T1000 (cell line): ENCODE measurements at places on chromosomes 5 and 9.

- DNase-seq, result peak; percentile 18
These were observed 46.4 kb upstream of the CTNNA1 start for GRCh38 chr5:138706655-138707480.

- peak; percentile 14 for DNase-seq
These were observed 317.1 kb upstream of the CLINT1 start for GRCh38 chr5:158175934-158176481.

DNA sequence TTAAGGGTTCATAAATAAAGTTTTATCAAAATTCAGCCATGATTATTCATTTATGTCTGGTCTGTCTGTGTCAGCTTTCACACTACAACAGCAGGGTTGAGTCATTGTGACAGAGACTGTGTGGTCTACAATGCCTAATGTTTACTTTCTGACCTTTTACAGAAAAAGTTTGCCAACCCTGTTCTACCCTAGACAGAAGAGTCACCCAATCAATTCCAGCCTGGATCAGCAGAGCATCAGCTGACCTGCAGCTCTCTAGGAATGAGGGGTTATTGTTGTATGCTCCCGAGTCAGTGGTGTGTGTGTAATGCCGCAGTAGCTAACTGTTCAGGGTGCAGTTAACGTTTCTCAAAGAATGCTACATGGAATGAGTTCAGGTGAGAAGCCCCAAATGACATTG, 87.3 kb downstream of the HRH2 start:
- DNase-seq, result no peak

DNA sequence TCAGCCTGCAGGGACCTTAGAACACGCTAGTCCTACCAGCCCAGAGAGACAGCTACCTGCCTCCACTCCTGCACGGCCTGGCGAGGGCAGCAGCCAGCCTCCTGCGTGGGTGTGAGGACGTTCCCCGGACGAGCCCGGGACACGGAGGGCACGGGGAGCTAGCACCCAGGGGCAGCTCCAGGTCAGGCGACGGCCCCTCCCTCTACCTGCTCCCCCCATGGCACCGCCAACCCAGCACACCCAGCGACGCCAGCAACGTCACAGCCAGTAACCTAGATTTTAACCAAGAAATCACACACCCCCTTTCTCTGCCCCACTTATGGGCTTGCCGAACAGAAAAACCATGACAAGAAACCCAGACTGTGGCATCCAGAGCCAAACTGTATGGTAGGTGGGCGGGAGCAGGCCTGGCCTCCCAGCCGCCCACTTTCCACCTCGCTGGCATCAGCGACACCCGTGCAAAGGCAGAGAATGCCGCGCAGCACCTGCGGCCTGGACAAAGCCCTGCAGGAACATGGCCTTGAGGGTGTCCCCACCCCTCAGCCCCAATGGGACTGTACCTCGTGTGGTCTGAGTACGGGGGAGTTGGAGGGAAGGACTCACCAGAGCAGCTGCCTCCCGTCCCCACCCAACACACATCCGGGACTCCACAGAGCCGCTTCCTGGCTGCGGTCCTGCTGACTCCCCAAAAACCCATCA, 47.9 kb downstream of the NACC2 start:
- DNase-seq, result no peak

- no peak for DNase-seq
These were observed 7.3 kb downstream of the FBP2 start for GRCh38 chr9:94586316-94586715.

DNA sequence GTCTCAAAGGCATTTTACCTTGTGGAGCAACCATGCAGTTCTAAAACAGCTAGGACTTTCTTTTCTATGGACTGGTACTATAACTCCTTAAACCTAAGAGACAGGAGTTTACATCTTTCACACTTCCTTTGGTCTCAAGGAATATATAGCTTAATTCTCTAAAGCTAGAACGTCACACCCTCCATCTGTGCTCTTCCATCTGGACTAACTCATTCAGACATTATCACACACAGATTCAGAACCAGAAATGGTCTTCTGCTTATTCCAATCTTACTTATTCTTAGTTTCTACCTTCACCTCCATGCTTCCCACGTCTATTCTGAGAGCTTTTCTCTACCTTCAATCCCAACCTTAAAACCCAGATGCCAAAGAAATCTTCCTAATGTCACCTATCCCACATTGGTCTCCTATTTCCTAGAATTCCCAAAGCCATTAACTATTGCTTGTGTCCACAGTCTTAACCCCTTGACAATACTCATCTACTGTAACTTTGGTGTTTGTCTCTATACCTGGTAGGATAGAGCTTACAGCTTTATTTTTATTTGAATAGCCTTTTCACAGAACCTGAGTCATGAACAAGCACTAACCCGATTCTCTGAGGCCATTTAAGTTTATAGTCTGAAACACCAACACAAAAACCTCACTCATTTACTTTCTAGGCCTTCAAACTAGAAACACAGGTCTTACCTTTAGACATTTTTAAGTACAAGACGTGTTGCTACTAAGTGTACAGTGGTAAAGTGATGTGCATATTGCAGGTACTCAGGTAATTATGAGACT, 22.8 kb downstream of the CSNK1A1 start:
- no peak for DNase-seq

DNA sequence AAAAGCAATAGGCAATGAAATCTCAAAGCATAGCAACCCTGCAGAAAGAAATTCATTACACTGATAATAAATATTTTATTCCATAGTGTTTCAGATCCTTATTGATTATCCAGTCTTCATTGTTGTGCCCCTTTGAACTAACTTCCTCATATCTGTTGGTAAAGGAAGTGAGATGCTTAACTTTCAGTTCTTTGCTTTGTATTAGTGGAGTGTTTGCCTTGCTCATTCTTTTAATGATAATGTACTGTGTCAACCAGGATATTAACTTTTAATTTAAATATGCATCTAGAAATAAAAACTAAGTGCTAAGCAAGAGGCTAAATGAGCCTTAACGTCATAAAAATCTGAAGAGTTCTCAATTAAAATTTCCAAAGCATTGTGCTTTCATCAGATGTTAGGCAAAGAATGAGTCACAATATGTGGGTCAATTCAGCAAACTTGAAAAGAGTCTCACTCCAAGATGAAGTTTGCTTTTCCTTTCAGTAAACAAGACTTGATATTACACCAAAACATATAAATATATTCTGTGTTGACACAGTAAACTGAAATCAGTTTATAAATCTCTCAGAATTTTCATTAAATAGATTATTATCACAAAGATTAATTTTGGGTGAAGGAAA, 105.9 kb downstream of the GIN1 start:
- no peak for DNase-seq

DNA sequence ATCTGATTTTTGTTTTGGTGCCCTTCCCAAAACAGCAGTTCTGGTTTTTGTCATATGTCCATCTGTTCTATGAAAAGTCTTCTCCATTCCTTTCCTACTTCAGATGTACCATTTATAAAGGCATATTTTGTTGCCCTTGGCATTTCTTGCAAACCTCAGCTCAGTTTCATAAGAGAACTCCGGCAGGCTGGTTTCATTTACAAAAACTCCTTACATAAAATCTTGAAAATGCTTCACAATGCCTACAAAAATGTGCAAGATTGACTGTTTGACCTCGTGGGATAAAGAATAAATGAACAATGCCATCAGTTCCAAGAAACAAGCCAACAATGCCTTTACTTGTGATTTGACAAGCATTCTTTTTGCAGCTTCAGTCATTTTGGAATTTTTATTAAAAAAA, 39.1 kb upstream of the CTNNAL1 start:
- no peak for DNase-seq

DNA sequence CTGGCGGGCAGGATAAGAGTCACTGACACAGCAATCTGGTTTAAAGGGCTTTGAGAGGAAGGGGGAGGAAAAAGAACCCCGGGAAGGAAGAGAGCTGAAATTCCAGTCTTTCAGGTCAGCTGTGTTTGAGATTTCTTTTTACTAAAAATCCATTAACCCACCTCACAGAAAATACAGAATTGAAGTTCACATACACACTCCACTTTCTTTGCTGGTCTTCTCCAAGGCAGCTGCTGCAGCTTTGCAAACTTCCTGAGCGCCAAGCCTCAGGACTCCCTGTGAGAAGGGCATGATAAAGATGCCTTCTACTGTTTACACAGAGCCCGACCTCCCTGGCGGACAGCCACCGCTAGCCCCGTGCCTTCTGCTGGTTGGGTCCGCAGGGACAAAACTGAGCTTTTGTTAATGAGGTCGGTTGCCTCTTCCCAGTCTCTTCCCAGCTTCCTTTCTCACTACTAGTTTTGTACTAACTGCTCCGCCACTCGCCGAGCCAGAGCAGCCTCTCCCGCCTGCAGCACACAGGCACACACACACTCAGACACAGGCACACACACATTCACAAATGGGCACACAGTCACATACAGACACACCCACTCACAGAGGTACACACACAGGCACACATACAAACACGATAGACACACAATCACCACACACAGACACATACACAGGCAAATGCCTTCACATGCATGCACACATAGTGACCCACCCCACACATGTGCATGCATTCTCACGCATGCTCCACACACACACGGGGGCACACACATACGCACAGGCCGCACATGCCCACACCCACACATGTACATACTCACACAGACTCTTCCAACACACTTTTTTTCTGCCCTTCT, at the start of gene FREM1:
FREM1 (minus strand) TSS at position 468 of the 845 bp plus-strand sequence. CDS start 41,451 bp downstream, outside the sequence.
- DNase-seq, result no peak

DNA sequence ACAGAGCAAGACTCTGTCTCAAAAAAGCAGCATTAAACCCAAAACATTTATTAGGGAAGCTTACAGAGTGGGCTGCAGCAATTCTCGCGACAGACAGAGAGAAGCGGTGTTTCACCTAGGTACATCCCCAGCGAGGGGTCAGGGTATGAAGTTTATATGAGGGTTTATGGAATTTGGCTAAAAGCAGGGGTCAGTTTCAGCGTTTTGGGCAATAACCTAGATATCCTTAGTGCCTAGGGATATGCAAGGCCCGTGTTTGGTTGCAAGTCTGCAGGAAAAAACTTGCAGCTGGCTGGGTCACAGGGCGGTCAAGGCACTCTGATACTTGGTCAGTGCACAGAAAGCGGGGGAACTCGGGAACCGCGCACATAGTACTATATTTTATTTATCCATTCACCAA, 649 bp upstream of the GLE1 start:
- DNase-seq, result no peak

GRCh38 chr9:17942498-17942897, 363.6 kb downstream of the SH3GL2 start:
- no peak for DNase-seq

- DNase-seq, result no peak
These were observed 4.6 kb downstream of the ZNF367 start for GRCh38 chr9:96413302-96414221.

DNA sequence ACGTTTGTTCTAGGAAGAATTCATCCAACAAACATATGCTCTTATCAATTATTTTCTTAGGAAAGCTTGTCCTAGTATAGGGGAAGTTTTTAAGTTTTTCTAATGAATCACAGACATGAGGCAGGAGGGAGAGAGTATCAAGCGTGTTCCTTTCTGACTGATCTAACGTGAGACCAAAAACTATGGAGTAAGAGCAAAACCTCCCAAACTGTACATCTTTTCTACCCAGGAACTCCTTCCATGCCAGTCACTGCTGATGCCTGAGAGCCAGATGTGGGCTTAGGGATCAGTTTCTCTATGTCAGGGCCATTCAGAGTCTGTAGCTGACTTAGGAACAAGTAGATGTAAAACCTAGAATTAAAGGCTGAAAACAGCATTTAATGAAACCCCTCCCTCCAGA, 51.7 kb upstream of the NFIB start:
- no peak for DNase-seq

DNA sequence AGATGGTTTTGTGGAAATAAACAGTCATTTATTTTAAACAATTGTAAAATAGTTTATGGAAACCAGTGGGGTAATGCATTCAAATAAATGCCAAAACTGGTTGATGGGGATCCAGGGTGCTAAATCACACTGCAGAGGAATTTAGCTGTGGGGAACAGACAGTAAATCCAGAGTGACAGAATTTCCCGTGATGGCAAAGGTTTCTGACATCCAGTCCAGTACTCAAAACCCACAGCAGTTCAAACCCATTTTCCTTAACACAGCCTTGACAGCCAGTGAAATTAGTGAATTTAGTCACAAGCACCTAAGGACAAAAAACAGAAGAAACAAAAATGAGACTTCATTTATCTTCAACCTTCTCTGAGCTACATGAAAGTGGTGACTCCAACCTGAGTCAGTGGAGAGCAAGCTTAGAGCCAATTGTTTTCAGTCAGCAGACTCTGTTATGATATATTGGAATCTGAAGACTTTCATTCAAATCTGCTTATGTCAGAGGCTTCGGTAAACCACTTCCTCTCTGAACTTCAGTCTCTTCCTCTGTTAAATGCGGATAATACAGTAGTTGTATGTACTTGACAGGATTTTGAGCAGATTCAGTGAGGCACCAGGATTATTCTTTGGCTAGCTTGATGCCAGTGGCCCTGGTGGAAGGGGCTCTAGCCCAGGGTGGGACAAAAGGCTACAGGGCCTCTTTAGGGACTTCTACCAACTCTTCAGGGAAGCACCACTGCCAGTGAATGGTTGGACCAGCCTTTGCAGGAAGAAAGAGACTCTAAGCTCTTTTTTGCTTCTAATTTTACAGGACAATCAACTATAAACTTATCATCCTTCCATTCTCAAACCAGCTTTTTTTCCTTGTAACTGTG, 185.3 kb downstream of the MAPKAP1 start:
- peak; percentile 32 for DNase-seq

DNA sequence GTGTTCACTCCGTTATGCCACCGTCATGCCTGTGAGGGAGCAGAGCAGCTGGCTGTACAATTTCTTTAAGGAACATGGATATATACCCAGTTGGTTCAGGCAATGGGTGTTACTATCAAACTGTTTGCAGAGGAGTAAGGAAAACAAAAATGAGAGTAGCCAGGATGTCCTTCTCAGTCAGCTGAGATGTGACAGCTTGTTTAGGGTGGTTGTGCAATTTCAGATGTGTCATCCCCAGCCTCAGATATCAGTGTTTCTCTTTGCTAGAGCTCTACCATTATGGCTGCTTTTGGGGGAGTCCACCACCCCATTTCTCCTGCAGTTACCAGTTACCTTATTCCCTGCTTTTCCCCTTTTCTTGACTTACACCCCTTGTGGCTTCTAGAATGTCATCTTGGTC, 135.2 kb upstream of the SLC24A2 start:
- DNase-seq, result no peak

DNA sequence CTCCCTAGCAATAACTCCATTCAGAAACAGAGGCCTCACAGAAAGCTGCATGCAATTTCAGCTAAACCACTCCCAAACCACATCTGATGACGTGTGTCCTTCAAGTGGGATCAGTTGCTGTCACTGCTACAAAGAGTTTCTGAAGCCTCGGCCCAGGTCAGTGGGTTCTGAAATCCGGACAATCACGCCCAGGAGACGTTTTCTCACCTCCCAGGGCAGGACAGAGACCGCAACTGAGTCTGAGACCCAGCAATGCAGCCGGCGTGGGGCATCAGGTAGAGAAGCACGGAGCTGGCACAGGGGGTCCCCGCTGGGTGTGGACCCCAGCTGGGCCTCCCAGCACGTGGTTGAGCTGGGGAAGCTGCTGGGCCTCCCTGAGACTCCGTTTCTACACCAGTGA, 2.6 kb upstream of the UBE2QL1 start:
- DNase-seq, result no peak

- DNase-seq, result no peak
These were observed 7.4 kb downstream of the MEF2C start for GRCh38 chr5:88875341-88876234.
